NAMALWA (cell line): ENCODE measurements at places on chromosomes 1 and 21.
A peak's percentile ranks its signal among the peaks of the same experiment; 100 is the strongest.

DNA sequence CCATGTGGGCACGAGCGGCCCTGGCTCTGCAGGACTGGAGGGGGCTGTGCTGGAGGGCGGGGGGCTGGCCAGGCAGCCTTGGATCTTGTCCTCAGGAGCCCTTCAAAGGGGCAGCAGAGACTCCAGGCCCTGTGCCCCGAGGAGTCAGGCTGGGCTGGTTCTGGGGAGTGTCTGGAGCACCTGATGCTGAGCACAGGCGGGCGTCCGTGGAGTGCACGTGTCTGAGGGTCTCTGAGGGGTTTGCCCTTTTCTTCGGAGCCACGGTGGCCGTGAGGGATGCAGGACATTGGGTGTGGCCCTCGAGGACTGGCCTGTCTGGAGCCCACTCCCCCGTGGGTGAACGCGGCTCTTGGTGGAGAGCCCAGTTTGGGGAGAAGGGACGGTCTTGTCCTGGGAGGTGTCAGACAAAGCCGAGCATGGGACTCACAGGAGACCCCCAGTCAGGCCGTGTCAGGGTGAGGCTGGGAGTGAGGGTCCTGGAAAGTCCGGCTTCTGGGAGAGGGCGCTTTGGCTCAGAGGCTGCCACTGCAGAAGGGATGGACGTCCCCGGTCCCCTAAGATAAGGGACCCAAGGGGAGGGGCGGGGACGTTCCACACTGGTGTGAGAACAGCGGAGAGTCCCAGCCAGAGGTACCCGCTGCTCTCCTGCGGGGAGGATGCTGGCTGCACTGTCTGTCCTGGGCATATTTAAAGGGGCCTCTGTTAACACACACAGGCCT is 60.8 kb downstream of the COL18A1 start:
- DNase-seq: no peak

GRCh38 chr21:37425001-37425400 is 58.4 kb downstream of the DYRK1A start:
- no peak for DNase-seq

DNA sequence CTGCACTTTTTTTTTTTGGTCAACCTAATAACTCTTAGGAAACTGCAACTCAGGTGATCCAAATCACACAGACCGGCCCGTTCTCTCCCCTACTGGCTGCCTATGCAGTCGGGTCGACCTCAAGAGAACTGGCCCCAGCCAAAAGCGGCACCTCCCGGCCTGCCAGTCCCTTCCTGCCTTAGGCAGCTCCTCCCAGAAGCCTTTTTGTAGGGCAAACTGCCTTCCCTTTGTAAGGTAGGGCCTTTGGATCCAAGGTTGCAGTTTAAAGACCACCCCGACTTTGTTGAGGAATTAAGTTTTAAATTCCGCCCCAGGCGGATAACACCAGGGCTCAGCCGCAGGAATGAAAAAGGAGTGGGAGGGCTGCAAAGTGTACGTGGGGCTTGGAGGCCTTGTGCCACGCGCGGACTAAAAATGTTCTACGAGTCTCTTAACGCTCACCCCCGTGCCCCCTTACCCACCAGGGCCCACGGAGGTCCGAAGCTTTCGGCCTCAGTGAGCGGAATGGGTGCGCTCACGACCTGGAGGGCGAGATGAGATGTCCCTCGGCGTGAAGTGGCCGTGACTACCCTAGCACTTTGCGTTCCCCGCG is 642 bp upstream of the ST3GAL3 start:
- DNase-seq: peak; percentile 43

GRCh38 chr1:60255565-60255964 is 182.0 kb upstream of the C1orf87 start:
- DNase-seq: no peak

GRCh38 chr1:115284209-115284608 is 53.8 kb downstream of the NGF start:
- DNase-seq: no peak

DNA sequence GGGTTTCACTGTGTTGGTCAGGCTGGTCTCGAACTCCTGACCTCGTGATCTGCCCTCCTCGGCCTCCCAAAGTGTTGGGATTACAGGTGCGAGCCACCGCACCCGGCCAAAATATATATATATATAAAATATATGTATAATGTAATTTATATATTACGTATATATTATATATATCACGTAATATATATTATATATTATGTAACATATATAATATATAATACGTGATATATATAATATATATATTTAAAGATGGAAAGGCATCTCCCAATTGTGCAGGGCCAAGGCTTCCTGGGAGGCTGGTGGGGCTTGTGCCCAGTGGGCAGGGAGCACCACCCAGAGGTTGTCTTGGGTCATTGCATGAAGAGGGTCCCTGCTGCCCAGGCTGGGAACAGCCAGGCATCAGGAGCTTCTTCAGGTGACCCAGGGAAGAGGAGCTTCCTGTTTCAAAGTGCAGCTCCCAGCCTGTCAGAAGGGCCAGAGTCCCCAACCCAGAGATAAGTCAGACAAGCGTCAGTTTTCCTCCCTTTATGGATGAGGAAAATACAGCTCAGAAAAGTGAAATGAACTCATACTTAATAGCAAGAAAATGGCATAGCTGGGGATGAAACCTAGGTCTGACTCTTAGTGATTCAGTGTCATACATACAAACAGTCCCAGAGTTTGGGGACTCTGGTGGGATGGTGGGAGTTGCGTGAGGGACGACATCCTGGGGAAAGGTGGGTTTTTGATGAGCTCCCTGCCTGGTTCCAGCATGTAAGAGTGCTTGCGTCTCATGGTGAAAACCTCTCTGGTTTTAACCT is 12.0 kb downstream of the UBE2Q1 start:
- peak; percentile 85 for DNase-seq

GRCh38 chr1:98034505-98034904 is 113.7 kb upstream of the DPYD start:
- DNase-seq: no peak

- DNase-seq: peak; percentile 49
Measured at GRCh38 chr1:62794053-62794452, 10.1 kb downstream of the ATG4C start.

- no peak for DNase-seq
Measured at GRCh38 chr1:215637041-215637573, 70.0 kb downstream of the KCTD3 start.

GRCh38 chr1:11600836-11601235 is 53.4 kb downstream of the FBXO2 start:
- no peak for DNase-seq

DNA sequence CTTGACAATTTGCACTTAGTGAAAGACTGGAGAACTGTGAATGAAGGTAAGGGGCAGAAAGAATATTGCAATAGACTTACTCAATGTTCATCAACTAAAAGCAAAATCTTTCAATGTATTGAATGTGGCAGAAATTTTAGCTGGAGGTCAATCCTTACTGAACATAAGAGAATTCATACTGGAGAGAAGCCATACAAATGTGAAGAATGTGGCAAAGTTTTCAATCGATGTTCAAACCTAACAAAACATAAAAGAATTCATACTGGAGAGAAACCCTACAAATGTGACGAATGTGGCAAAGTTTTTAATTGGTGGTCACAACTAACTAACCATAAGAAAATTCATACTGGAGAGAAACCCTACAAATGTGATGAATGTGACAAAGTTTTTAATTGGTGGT is 80.7 kb downstream of the JMJD4 start:
- no peak for DNase-seq

GRCh38 chr1:173409613-173410012 is 67.5 kb upstream of the PRDX6 start:
- peak; percentile 66 for DNase-seq

- DNase-seq: no peak
Measured at GRCh38 chr1:113226148-113226547, 153.2 kb downstream of the LRIG2 start.

DNA sequence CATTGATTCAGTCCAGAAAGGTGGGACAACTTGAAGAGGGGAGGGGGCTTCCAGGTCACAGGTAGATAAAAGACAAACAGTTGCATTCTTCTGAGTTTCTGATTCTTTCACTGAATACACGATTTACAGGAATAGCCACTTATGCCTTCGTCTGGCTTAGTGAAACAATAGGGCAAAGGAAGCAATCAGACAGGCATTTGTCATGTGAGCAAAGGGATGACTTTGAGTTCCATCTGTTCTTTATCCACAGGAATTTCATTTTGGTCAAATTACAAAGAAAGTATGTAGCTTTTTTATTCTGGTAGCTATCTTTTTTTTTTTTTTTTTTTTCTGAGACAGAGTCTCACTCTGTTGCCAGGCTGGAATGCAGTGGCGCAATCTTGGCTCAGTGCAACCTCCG is 202.5 kb downstream of the TTLL7 start:
- DNase-seq: no peak

GRCh38 chr1:31799895-31800673 is 15.7 kb downstream of the SPOCD1 start:
- no peak for DNase-seq

- DNase-seq: no peak
Measured at GRCh38 chr1:7403265-7404045, 367.6 kb upstream of the VAMP3 start.

DNA sequence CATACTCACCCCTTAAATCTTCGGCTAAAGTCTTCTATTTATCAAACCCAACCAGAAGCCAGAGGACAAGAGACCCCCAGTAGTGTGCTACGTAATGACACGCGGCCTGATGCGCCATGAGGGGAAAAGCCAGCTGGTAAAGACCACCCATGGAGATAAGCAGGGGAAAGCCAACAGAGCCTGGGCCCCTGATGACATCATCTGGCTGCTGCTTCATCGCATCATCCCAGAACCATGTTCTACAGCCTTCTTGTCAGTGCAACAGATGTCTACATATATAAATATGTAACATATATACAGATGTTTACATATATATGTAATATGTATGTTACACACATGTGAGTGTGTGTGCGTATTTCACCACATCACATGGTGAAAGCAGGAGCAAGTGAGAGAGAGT is 81.7 kb upstream of the VANGL1 start:
- DNase-seq: no peak

GRCh38 chr1:232899268-232899667 is 51.1 kb upstream of the NTPCR start:
- DNase-seq: no peak

GRCh38 chr1:154241703-154242351 is 21.1 kb downstream of the UBAP2L start:
- DNase-seq: no peak

DNA sequence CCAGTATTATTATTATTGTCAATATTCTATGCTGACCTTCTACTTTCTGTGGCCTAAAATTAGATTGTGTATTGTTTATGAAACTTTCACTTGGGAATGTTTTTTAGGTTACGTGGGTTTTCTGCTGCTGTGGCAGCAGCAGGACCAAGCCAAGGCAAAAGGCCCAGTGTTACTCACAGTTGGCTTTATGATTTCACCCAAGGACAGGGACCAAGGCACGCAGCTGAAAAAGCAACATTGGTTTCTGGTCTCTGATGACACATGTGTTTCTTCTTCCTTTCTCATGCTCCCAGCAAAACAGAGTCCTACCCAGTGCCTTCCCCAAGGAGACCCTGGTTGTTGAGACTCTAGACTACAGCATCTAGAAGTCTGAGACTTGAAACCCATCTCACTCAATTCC is 413.7 kb downstream of the SETD4 start:
- DNase-seq: no peak

DNA sequence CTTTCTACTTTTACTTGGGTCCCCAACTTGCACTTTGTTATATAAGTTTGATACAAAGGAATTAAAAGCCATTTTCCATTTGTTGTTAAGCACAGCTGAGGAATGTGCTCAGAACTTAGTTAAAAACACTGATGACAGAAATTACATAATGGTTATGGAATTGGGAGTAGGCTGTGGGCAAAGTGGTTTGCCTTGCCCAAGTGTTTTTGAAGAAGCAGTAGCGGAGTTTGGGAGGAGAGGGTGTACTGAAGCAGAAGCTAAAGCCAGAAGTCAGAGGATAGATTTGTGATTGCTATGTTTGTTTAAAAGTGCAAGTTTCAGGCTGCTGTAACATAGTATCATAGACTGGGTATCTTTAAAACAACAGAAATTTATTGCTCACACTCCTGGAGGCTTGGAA is 391.8 kb downstream of the DUSP10 start:
- DNase-seq: no peak

GRCh38 chr1:6960291-6960811 is 175.1 kb downstream of the CAMTA1 start:
- no peak for DNase-seq

- DNase-seq: no peak
Measured at GRCh38 chr1:107702946-107703571, 261.9 kb downstream of the VAV3 start.

GRCh38 chr1:204355913-204356312 is 3.8 kb downstream of the PLEKHA6 start:
- DNase-seq: no peak

DNA sequence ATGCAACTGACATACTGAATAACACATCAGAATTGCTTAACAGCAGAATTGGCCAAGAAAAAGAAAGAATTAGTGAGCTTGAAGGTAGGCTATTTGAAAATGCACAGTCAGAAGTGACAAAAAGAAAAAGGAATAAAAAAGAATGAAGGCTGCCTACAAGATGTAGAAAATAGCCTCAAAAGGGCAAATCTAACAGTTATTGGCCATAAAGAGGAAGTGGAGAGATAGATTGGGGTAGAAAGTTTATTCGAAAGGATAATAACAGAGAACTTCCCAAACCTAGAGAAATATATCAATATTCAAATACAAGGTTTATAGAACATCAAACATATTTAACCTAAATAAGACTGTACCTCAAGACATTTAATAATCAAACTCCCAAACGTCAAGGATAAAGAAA is 67.5 kb downstream of the ATP6V1G3 start:
- DNase-seq: no peak

DNA sequence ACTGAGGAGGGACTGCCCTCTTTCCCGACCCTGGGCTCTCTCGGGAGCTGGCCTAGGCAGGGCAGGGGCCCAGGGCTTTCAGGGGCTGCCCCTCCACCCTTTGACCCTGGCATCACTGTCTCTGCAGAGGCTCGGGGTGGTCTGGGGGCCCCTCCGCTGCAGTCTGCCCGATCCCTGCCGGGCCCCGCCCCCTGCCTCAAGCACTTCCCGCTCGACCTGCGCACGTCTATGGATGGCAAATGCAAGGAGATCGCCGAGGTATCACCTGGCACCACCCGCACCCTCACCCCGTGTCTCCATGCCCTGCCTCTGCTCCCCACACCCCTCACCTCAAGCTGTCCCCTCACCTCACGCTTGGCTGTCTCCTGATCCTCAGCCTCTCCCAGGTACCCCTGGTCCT is 5.5 kb downstream of the AMPD2 start:
- DNase-seq: no peak

DNA sequence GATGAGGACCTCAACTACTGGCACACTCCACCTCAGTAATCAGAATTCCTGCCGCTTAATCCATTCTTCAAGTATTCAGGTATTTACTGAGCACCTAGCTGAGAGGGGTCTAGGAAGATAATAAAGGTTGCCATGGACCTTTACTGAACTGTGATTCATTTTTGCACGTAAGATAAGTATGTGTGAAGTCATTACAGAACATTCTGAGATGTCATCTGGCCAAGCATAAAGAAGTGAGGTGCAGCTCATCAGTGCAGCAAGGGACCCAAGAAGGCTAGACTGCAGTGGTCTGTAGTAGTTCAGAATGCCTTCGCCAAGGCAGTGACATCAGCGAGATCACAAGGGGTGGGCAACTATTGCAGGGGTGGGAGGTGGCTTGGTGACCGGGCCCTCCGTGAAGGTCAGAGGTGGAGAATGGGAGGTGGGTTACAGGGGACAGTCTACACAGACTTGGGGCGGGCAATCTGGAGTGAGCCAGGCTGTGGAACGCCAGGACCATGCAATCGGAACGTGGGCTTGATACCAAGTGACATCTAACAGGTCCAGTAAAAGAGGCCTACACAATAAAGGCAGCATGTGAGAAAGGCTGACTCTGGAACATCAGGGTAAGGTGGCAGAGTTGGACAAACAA is 107.4 kb downstream of the SLC45A1 start:
- peak; percentile 48 for DNase-seq

GRCh38 chr1:72281144-72281543 is 1.2 kb downstream of the NEGR1 start:
- no peak for DNase-seq
